ENCODE measurements at places on chromosomes 7 and 10.

DNA sequence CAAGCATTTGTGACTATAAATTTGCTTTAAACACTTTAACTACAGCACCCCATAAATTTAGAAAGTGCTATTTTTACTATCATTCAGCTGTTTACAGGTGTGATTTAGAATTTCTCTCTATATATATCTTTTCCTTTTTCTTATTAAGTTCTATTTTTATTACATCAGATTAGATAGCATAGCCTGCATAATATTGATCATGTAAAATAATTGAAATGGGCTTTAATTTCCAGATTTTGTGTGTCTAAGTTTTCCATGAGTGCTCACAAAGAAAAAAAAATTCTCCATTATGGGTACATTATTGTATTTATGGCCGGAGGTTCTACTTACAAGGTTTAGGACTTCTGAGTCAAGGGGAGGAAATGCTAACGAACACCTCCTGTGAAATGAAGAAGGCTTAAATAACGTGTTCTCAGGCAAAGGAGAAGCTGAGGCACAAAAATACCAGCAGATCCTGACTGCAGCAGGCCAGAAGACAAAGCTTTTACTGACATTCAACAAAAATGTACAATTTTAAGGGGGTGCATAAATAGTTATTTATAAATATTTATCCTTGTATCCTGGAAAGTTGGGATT, 114.2 kb downstream of the RNF133 start:
- no peaks in the 10 kb centered on the region for H3K36me3 ChIP-seq
- H3K27me3 ChIP-seq = no peaks in the 10 kb centered on the region
- H3K4me3 ChIP-seq = no peak overlapping the region
- H3K27ac ChIP-seq = no peak overlapping the region
- DNase-seq = no peak

GRCh38 chr7:154837622-154838021, 165.3 kb downstream of the PAXIP1 start:
- H3K27me3 ChIP-seq = no peaks in the 10 kb centered on the region
- H3K36me3 ChIP-seq = no peaks in the 10 kb centered on the region
- no peak overlapping the region for H3K27ac ChIP-seq

- H3K36me3 ChIP-seq = no peaks in the 10 kb centered on the region
- no peak overlapping the region for H3K4me3 ChIP-seq
- no peak for DNase-seq
- no peaks in the 10 kb centered on the region for H3K4me1 ChIP-seq
Measured at GRCh38 chr7:85974176-85974575, 669.5 kb upstream of the GRM3 start.

- no peaks in the 10 kb centered on the region for H3K36me3 ChIP-seq
- no peak overlapping the region for H3K4me3 ChIP-seq
- no peaks in the 10 kb centered on the region for H3K27me3 ChIP-seq
- H3K4me1 ChIP-seq = peaks cover 6% of the 10 kb centered on the region
- peak overlapping the region; percentile 43 for H3K27ac ChIP-seq
Measured at GRCh38 chr10:10911035-10911434, 106.6 kb upstream of the CELF2 start.

DNA sequence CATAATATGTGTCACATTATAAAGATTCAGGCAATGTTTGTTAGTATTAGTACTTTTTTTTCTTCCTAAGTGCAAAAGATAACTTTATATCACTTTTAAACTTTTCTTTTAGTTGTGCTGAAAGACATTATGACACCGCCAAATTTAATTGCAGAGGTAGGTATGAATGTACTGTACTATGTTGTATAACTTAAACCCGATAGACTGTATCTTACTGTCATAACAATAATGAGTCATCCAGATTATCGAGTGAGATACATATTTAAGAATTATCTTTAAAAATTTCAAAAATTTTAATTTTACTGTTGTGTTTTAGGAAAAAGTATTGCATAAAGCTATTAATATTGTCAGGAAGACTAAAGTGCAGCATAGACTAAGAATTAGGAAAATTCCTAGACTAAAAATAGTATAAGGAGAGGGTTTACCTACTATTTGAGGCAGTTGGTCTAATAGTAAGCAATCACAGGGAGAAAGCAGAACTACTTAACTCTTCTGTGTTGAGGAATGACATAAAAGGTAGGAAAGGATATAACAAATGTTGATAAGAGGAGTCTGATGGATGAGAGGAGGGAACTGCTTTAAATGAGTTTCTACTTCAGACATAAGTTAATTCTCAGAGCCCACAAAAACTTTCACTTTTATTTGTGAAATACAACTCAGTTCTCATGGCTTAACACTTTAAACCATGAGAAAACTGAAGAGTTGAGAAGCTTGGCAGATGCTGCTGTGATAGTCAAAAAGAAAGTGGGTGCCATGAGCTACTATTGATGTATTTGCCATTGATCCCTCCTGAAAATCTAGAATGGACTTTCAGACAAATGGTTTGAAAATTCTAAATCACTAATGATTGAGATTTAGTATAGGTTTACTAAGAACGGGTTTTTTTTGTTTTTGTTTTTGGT, 67.8 kb downstream of the PTEN start:
- H3K4me1 ChIP-seq = no peaks in the 10 kb centered on the region
- no peak overlapping the region for H3K27ac ChIP-seq
- H3K36me3 ChIP-seq = no peaks in the 10 kb centered on the region
- no peaks in the 10 kb centered on the region for H3K27me3 ChIP-seq
- DNase-seq = peak; percentile 57
- no peak overlapping the region for H3K4me3 ChIP-seq

GRCh38 chr7:55252386-55252785, 112.8 kb upstream of the LANCL2 start:
- peak; percentile 62 for DNase-seq
- H3K27ac ChIP-seq = no peak overlapping the region
- no peaks in the 10 kb centered on the region for H3K27me3 ChIP-seq
- H3K36me3 ChIP-seq = no peaks in the 10 kb centered on the region
- no peak overlapping the region for H3K4me3 ChIP-seq

- no peak overlapping the region for H3K27ac ChIP-seq
- H3K36me3 ChIP-seq = no peaks in the 10 kb centered on the region
- DNase-seq = no peak
- H3K4me3 ChIP-seq = no peak overlapping the region
- H3K4me1 ChIP-seq = no peaks in the 10 kb centered on the region
Measured at GRCh38 chr7:81638198-81638597, 131.6 kb downstream of the HGF start.

- H3K27ac ChIP-seq = no peak within 1 kb of the TSS
- no peaks in the 10 kb centered on the region for H3K36me3 ChIP-seq
- no peaks in the 10 kb centered on the region for H3K27me3 ChIP-seq
- no peak within 1 kb of the TSS for H3K4me3 ChIP-seq
- DNase-seq = no peak
- no peaks in the 10 kb centered on the region for H3K4me1 ChIP-seq
Measured at GRCh38 chr7:37683246-37684120, at the start of gene GPR141. GPR141 (plus strand) TSS chr7:37683766; CDS start chr7:37740394, 56,628 bp downstream.

GRCh38 chr7:39693812-39694211, 70.4 kb downstream of the RALA start:
- H3K27ac ChIP-seq = no peak overlapping the region
- peaks cover 7% of the 10 kb centered on the region for H3K36me3 ChIP-seq
- DNase-seq = no peak
- no peaks in the 10 kb centered on the region for H3K4me1 ChIP-seq
- H3K27me3 ChIP-seq = no peaks in the 10 kb centered on the region

DNA sequence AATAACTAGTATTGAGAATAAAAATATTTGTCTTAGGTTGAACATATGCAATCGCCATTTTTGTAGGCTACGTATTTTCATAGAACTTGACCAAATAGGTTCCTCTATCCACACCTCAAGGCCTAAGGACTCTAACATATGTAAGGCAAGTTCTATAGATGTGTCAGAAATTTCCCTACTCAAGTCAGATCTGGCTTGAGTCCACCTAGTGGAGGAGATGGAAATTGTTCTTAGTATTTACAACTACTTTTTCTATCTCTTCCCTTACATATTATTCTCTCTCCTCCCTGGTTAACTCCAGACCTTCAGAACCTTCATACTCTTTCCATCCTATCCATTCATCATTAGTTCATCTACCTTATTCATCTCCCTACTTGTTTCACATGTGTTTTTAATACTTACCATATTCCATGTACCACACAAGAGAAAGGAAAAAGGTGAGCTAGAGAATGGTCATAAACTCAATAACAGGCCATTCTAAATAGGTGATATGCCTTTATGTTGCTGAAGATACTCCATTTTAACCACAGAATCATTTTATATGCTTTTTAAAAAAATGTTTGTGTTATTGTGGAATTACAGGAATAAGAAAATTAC, 174.5 kb upstream of the HDAC9 start:
- no peak overlapping the region for H3K4me3 ChIP-seq
- no peaks in the 10 kb centered on the region for H3K4me1 ChIP-seq
- no peaks in the 10 kb centered on the region for H3K27me3 ChIP-seq
- peak; percentile 82 for DNase-seq
- H3K36me3 ChIP-seq = no peaks in the 10 kb centered on the region
- H3K27ac ChIP-seq = no peak overlapping the region

- H3K4me1 ChIP-seq = peaks cover 5% of the 10 kb centered on the region
- no peak overlapping the region for H3K27ac ChIP-seq
- no peaks in the 10 kb centered on the region for H3K27me3 ChIP-seq
- H3K4me3 ChIP-seq = no peak overlapping the region
Measured at GRCh38 chr7:29622335-29623265, 59.0 kb downstream of the PRR15 start.

- H3K4me1 ChIP-seq = peaks cover 3% of the 10 kb centered on the region
- no peak for DNase-seq
- H3K27me3 ChIP-seq = no peaks in the 10 kb centered on the region
- peak overlapping the region; percentile 93 for H3K4me3 ChIP-seq
- no peaks in the 10 kb centered on the region for H3K36me3 ChIP-seq
Measured at GRCh38 chr10:97333351-97333600, 1.3 kb downstream of the FRAT2 start.

GRCh38 chr10:29763396-29763795, 128.6 kb upstream of the SVIL start:
- H3K27ac ChIP-seq = no peak overlapping the region
- no peak for DNase-seq
- no peaks in the 10 kb centered on the region for H3K36me3 ChIP-seq
- H3K27me3 ChIP-seq = no peaks in the 10 kb centered on the region

GRCh38 chr10:6881987-6882386, 301.9 kb upstream of the PRKCQ start:
- no peak overlapping the region for H3K27ac ChIP-seq
- H3K27me3 ChIP-seq = no peaks in the 10 kb centered on the region
- no peaks in the 10 kb centered on the region for H3K4me1 ChIP-seq
- DNase-seq = no peak
- H3K36me3 ChIP-seq = no peaks in the 10 kb centered on the region

GRCh38 chr10:119343011-119343601, 135.7 kb downstream of the GRK5 start:
- H3K36me3 ChIP-seq = no peaks in the 10 kb centered on the region
- H3K27me3 ChIP-seq = no peaks in the 10 kb centered on the region
- no peak overlapping the region for H3K27ac ChIP-seq
- no peak overlapping the region for H3K4me3 ChIP-seq

DNA sequence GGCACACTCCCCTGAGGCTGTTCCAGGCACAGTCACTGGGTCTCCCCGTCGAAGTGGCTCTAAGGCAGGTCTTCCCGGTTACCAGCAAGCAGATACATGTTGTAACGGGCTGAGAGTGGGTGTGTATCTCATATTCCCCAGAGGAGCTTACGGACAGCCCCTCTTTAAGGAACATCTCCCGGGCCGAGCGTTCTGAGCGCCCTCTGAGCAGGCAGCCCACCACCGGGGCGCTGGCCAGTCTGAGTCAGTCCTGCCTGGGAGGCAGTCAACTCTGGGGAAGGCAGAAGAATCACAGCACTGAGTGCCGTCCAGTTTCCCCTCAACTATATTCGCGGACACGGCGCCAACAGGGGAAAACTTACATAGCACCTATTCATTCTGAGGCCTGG, 117.4 kb downstream of the LHPP start:
- no peaks in the 10 kb centered on the region for H3K27me3 ChIP-seq
- H3K4me1 ChIP-seq = no peaks in the 10 kb centered on the region
- no peak overlapping the region for H3K27ac ChIP-seq
- no peak for DNase-seq

GRCh38 chr7:149616898-149617297, 119.3 kb upstream of the ZNF746 start:
- H3K4me1 ChIP-seq = no peaks in the 10 kb centered on the region
- peaks cover 88% of the 10 kb centered on the region for H3K36me3 ChIP-seq
- no peak overlapping the region for H3K27ac ChIP-seq

- no peaks in the 10 kb centered on the region for H3K4me1 ChIP-seq
- no peaks in the 10 kb centered on the region for H3K27me3 ChIP-seq
Measured at GRCh38 chr7:1607001-1607400, 37.2 kb upstream of the PSMG3 start.

DNA sequence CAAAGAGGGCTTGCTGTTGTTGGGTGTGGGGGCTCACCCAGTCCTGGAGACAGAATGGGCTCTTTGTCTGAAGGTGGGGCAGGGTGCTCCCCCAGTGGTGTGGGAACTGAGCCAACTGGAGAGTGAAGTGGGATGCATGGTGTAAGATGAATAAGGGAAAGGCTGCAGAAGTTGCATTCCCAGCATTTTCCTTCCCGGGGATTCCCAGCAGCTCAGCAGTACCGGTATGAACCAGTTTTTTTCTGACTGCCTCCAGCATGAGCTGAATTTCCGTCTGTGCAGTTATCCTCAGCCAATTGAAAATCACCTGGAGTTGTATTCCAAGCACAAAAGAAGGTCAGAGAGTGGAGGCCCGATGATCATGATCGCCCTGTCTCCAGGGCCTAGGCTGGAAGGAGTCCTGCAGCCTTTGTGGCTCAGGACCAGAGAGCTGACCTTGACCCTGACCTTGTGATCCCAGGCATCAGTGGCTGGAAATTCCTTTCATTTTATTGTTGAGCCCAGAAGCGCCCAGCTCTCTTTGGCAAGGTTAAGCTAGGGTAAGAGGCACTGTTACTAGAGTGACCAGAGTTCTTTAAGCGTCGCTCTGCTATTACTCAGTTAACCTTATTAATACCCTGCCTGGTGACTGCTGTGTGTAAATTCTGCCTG, 33.4 kb downstream of the OGDH start:
- peaks cover 13% of the 10 kb centered on the region for H3K36me3 ChIP-seq
- H3K27me3 ChIP-seq = no peaks in the 10 kb centered on the region
- H3K4me3 ChIP-seq = no peak overlapping the region
- peak overlapping the region; percentile 98 for H3K27ac ChIP-seq
- H3K4me1 ChIP-seq = peaks cover 19% of the 10 kb centered on the region

- no peak overlapping the region for H3K4me3 ChIP-seq
- H3K4me1 ChIP-seq = no peaks in the 10 kb centered on the region
- H3K27me3 ChIP-seq = no peaks in the 10 kb centered on the region
- no peak overlapping the region for H3K27ac ChIP-seq
- no peaks in the 10 kb centered on the region for H3K36me3 ChIP-seq
Measured at GRCh38 chr7:65809259-65809981, 63.5 kb upstream of the VKORC1L1 start.

- no peak overlapping the region for H3K4me3 ChIP-seq
- H3K27me3 ChIP-seq = no peaks in the 10 kb centered on the region
- peaks cover 3% of the 10 kb centered on the region for H3K4me1 ChIP-seq
- no peaks in the 10 kb centered on the region for H3K36me3 ChIP-seq
- DNase-seq = no peak
Measured at GRCh38 chr10:99341248-99341647, 12.1 kb downstream of the CNNM1 start.

- no peaks in the 10 kb centered on the region for H3K36me3 ChIP-seq
- H3K4me3 ChIP-seq = no peak overlapping the region
- H3K4me1 ChIP-seq = peaks cover 3% of the 10 kb centered on the region
- no peaks in the 10 kb centered on the region for H3K27me3 ChIP-seq
- no peak for DNase-seq
Measured at GRCh38 chr10:86815035-86815617, 58.7 kb downstream of the BMPR1A start.

GRCh38 chr7:3915337-3915878, 614.4 kb downstream of the SDK1 start:
- H3K27ac ChIP-seq = no peak overlapping the region
- no peaks in the 10 kb centered on the region for H3K27me3 ChIP-seq
- H3K4me1 ChIP-seq = peaks cover 8% of the 10 kb centered on the region
- no peak overlapping the region for H3K4me3 ChIP-seq
- no peaks in the 10 kb centered on the region for H3K36me3 ChIP-seq
